HFF-Myc (cell line): ENCODE measurements at places on chromosomes 12 and 14.

GRCh38 chr12:100331871-100332270 is 25.0 kb upstream of the SLC17A8 start:
- no peak for DNase-seq

DNA sequence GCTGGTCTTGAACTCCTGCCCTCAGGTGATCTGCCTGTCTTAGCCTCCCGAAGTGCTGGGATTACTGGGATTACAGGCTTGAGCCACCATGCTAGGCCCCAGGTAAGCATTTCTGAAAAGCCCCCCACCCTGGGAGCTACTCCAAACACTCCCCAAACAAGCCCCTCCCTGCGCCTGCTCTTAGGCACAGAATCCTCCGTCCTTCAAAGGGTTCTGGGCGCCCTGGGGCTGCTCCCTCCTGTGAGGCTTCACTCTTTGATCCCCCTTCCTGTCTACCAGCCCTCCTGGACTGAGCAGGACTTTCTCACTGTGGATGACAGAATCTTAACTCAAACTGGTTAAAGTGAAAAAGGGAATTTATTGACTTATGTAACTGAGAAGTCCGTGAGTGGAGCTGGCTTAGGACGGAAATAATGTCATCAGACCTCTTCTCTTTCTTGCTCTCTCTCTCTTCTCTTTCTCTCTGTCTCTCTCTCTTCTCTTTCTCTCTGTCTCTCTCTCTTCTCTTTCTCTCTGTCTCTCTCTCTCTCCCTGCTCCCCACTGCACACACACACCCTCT is 66.9 kb upstream of the CLMN start:
- DNase-seq, result no peak

- DNase-seq, result no peak
Measured at GRCh38 chr14:32559048-32559447, 229.9 kb downstream of the AKAP6 start.

DNA sequence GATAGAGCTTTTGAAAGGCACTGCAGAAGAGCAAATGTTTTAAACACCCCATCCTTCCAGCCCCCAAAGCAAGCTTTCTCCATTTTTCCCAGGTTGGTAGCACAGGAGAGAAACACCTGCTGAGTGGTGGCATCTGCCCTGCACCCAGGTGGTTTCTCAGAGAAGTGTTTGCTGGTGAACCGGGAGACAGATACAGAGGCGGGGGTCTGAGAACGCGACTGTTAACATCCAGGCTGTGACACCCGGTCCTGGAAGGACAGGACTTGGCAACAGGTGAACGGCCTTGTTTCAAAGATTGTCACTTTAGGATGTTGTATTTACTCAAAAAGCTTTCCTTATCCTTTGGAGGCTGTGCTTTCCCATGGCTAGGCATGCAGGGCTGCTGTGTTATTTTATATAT is 18.5 kb downstream of the MMAB start:
- no peak for DNase-seq

DNA sequence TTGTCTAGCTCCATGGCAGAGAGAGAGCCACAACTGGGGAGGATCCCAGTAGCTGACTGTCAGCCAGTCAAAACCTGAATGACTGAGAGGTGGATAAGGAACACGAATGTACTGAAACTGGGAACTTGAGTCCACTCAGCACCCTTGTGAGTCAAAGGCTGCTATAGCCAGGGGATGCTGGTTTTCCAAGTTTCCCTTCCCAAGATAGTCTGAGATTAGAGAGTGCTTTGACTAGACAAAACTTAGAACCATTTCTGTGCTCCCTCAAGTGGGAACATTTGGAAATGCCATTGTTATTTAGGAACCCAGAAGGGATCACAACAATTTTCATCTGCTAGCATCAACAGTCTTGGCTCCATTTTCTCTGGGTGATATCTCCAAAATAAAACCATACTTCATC is 4.0 kb downstream of the PRKAG1 start:
- no peak for DNase-seq

GRCh38 chr12:10717410-10717809 is 5.7 kb downstream of the YBX3 start:
- no peak for DNase-seq

- no peak for DNase-seq
Measured at GRCh38 chr12:75289753-75290152, 40.4 kb downstream of the CAPS2 start.

GRCh38 chr14:24279301-24280186 is 8.1 kb upstream of the RABGGTA start:
- no peak for DNase-seq

GRCh38 chr12:27382171-27382795 is 49.6 kb downstream of the BMAL2 start:
- no peak for DNase-seq
